ENCODE measurements at places on chromosomes 11 and 22. TPM values are rescaled to one million over a fixed set of nuclear protein-coding genes. Genes with fewer than 3 reads are reported as not detected.

DDT gene
- 136 TPM for total RNA-seq

MMP13 gene
- total RNA-seq = not detected

TRIM6 gene
- total RNA-seq = 0.10 TPM

ZFP91 gene
- 46.7 TPM for total RNA-seq

APOBEC3B gene
- total RNA-seq = 10.1 TPM
